Left colon (tissue), 2 donors: ENCODE measurements at places on chromosomes 12 and 14. TPM values are rescaled to one million over a fixed set of nuclear protein-coding genes. Genes with fewer than 3 reads are reported as not detected.

DNA sequence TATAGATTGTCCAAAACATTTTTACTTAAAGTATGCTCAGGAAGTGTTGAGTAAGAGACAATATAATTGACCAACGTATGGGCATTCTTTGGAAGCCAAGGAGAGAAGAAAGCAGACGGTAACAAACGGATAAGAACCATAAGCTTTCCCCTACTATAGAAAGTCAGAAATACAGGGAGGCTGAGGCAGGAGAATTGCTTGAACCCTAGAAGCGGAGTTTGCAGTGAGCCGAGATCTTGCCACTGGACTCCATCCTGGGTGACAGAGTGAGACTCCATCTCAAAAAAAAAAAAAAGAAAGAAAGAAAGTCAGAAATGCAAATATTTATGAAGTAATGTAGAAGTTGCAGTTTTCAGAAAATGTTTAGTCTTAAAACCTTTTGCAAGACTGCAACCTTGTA lies 51.2 kb upstream of the PCED1B start:
- no peak for DNase-seq

GRCh38 chr12:85191-85666 lies 18.7 kb downstream of the IQSEC3 start:
- DNase-seq: no peak

- DNase-seq: no peak
Measured at GRCh38 chr12:99658671-99659349, 11.3 kb downstream of the GARIN6 start.

DNA sequence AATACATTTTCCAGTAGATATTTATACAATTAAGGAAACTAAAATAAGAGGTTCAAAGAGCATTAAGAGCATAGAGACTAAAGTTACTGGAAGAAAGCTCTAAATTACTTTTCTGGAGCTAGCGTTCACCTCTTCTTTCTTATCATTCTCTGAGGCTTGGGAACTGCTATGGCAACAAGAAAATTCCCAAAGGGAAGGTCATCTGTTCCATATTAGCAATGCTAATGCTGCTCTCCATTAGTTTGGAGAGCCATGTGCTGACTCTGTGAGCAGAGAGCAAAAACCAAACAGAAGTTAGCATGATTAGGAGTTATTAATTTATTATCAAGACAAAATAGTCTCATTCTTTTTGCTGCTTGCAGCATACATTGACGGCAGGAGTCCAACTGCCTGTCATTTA lies 143.1 kb upstream of the SLC16A7 start:
- DNase-seq: no peak

DNA sequence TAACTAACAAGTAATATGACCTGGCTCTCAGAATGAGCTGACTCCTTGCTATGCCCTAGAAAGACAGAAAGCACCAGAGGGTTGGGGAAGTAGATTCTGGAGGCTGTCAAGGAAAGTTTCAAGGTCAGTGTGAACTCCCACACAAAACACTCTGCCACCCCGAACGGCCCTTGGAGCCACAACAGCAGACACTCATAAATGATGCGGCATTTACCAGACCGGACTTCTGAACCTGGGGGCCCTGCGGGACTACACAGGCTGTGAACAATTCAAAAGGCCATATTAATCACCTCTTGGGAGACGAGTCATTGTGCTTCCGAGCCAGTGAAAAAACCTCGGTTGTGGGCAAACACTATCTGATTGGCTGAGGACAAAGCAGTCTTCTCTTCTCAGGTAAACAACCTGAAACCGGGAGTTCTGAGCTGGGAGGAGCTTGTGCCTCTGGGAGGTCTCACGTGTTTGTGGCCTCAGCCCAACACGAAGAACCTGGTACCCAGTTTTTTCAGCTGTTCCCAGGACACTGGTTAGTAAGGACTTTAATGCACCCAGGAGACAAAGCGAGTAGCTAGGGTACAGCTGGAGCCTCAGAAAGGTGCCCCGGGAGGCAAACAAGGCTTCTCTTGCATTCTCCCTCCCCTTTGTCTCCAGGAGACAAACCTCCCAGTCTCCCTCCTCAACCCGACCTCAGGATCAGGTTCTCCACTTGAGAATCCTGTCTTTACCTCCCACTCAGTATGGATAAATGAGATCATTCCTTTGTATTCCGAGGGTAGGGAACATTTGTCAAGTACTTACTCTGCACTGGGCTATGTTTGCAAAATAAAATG lies 35.3 kb downstream of the VWF start:
- DNase-seq: no peak

DIO2 gene
- 1.1 TPM for total RNA-seq

MIP gene
- total RNA-seq: not detected
